Hindlimb muscle (tissue), 1 donor: ENCODE measurements at places on chromosomes 4 and X.

GRCh38 chr4:124035364-124036041 is 638.9 kb downstream of the SPRY1 start:
- DNase-seq = peak; percentile 62

GRCh38 chrX:100642290-100642689 is 1.7 kb upstream of the SRPX2 start:
- DNase-seq = no peak

DNA sequence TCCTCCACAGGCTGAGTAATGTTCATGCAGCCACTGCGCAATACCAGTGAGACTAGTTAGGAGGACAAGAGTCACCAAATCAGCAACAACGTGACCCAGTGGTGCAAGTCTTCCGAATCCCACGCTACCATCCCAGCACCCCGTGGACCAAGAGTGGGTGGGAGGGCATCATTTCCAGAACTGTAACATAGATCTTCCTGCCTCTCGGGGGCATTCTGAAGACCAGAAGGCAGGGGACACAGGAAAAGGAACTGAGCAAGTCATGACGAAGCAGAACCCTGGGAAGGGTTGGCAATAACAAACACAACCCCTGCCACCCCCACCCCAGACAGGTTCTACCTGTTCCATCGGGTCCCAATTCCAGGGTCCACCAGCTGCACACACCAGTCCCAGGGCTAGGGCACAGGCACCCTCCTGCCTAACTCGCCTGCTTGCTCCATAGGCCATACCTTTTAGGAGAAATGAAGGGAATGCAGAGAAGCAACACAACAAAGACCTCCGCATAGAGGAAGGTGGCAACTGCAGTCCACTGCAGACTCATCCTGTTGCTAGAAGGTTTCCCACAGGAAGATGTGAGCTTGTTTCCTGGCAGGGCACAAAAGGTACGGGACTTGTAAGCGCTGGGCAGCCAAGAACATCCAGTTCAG is 1.4 kb downstream of the BCAP31 start:
- DNase-seq = no peak

DNA sequence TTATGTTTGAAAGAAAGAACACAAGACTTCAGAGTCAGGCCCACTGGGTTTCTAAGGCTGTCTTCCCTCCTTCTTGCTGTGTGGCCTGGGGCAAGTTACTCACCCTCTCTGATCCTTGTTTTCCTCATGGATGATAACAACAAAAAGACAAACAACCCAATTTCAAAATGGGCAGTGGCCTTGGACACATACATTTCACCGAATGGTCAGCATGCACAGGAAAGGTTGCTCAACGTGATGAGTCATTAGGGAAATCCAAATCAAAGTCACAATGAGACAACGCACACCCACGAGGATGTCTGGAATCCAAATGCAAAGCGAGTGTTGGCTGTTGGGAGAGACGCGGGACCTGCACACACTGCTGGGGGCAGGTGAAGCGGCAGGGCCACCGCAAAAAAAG is 50.8 kb upstream of the PPP2R2C start:
- DNase-seq = no peak

DNA sequence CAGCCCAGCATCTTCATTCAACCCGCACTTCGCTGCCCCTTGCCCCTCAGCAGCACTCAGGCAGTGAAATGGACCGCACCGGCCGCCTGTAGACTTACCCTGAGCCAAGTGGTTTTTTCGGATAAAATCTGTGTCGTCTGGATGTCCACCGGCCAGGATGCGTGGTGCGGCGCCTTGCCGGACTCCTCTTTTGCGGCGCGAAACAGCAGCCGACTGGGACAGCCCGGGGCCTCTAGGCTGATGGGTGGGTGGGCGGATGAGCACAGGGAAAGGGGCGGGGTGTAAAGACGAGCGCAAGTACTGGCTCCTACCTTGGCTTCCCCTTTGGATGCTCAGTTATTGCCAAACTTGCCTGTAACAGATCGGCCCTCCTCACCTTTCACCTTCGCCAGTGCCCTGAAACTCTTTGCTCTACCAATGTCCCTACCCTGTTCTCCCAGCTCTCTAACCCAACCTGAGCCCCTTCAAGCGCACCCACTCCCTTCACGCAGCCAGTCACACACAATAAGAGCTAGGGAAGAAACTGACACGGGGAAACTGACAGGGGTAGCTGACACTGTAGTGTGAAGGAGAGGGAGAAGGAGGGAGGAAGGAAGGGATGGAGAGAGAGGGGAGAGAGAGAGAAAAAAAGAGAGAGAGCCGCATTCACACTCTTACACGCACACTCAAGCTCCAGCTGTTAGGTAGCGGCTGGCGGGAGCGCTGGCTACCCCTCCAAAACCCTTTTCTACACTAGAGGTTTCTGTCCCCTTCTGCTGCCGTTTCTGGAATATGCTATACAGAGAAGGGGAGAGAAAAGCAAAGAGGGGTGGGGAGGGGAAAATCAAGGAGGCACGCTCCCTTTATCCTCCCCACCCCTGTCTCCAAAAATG is 559 bp downstream of the TRPC5 start:
- DNase-seq = peak; percentile 6

GRCh38 chrX:81586096-81586495 is 384.2 kb downstream of the SH3BGRL start:
- no peak for DNase-seq

DNA sequence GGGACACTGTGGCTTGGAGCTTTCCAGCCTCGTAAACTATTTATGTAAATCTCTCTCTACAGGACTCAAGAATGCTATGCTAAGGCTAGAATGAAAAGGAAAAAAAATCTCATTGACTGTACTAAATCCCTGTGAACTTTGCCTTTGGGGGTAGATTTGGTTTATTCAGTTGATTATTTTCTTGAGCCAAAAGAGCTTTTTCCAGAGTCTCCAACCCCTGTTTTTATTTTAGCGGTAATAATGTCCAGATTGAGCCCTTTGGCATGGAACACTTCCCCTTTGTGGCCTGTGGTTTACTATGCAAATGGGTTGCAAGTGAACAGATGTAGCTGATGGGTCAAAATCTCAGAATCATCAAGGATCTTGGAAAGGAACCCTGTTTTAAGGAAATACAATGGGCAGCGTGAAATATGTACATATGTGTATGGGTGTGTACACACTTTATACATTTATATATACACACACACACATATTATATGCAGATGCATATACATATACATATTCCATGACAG is 72.9 kb downstream of the FAM9B start:
- no peak for DNase-seq

- DNase-seq = no peak
Observed at GRCh38 chrX:112735147-112735546, 55.4 kb upstream of the LHFPL1 start.
